ENCODE measurements at places on chromosomes 7 and 10.

GRCh38 chr10:131315344-131315743 is 3.8 kb upstream of the TCERG1L start:
- DNase-seq: no peak

GRCh38 chr10:125679436-125679835 is 3.5 kb downstream of the TEX36 start:
- no peak for DNase-seq

DNA sequence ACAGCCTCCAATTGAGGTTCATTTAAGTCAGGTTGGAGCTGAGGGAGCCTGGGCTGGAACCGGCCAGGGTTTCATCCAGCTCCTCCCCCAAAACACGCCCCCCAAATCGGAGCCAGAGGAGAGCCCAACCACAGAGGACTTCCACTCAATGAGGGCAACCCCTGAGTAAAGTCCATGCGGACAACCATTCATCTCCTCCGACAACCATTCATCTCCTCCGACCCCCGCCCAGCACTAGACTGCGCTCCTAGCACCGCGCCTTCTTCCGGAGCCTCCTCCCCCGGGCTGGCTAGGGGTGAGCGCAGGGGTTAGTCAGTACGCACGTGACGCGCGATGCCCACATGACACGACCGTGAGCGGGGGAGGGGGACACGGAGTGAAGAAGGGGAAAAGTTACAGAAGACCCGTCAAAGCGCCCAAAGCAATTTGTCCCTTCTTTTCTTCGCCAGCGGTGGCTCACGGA is 1.4 kb downstream of the MAGI2 start:
- peak; percentile 85 for DNase-seq

GRCh38 chr7:90892213-90892612 is 296.1 kb downstream of the CDK14 start:
- DNase-seq: no peak

- no peak for DNase-seq
These were observed 16.7 kb downstream of the NOS3 start for GRCh38 chr7:151007469-151007898.

DNA sequence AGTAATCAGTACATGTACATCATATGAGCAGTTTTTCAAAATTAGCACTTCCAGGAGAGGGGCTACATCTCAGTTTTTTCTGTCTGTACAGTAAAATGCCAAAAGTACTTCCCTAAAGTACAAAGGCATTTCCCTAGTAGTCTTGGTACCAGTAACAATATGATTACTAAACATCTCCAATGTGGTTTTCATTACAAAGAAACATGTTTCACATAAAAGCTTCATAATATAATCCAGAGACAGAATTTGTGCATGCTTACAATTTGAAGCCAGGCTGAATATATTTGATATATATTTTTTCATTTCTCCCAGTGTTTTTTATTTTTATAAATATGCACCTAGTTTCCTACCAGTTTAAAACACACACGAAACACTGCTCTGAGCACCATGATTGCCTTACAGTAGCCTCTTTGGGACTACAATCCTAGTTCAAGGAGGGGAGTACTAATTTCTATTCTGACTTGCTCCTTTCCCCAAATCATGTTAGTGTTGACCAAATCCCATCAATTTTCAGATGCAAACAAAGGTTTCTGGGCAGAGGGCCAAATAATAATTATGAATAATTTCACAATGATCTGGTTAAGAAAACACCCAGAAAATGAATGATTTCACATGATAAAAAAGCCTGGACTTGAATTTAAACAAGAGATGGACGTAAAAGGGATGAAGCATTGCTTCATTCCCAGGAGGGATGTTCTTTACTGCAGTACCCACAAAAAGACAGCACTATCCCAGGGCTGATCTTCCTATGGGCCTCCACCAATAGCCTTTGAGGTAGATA is 201.3 kb downstream of the SLC25A13 start:
- DNase-seq: no peak

DNA sequence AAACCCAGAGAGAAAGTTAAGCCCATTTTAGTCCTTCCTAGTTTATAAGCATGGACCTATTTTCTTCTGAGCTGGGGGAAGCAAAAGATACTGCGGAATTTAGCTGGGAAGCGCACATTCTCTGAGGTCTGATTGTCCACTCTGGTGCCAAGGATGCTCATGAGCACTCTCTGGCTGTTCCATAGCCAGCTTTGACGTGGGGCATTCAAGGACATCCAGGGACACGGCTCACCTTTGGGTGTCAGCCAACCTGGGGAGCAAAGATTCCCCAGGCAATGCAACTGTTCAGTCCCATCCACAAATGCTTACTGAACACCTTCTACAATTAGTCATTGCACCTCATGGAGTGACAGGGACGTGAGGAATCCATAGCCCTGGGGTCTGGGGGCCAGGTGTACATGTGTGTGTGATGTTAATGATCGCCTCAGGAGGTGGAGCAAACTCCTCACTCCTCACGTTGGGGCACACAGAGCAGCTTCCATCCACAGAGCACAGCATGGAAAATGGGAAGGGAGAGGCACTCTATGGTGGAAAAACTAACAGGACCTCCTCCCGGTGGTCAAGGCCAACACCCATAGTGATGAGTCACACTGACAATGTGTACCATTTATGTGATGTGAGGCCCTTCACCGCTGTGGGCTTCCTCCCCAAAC is 67.5 kb upstream of the IGFBP3 start:
- DNase-seq: peak; percentile 18

DNA sequence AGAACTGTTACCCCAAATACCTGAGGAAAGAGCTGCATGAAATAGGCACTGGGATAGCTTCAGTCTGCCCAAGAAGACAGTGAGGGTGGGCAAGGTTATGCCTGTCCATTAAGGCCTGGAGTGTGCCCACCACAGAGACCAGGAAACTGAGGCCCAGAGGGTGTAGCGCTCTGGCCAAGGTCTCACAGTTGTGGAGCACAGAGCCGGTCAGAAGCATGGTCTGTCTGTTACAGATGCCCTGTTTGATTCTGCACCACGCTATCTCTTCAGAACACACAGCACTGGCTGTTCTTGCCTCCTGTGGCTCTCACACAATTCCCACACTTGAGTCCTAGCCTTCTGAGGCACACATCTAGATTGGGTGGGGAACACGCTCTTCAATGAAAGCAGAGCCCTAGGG is 261.4 kb downstream of the GRID1 start:
- no peak for DNase-seq

DNA sequence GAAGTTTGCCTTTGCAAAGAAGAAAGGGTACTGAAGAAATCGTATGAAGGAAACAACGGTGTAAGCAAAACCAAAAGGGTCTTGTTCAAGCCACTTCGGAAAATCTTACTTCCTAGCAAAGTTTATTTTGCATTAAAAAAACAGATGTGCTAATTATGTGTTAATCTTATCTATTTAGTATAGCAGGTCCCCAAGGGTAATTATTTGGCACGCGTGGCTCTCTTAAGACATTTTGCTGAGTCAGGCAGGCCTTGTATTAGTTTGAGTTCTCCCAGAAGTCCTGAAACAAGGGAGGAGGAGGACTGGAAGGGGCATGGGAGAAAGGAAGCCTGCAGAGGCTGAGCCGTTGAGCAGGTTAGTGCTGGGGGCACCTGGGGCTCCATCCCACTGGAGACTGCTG is 44.9 kb downstream of the TMEM178B start:
- DNase-seq: no peak

DNA sequence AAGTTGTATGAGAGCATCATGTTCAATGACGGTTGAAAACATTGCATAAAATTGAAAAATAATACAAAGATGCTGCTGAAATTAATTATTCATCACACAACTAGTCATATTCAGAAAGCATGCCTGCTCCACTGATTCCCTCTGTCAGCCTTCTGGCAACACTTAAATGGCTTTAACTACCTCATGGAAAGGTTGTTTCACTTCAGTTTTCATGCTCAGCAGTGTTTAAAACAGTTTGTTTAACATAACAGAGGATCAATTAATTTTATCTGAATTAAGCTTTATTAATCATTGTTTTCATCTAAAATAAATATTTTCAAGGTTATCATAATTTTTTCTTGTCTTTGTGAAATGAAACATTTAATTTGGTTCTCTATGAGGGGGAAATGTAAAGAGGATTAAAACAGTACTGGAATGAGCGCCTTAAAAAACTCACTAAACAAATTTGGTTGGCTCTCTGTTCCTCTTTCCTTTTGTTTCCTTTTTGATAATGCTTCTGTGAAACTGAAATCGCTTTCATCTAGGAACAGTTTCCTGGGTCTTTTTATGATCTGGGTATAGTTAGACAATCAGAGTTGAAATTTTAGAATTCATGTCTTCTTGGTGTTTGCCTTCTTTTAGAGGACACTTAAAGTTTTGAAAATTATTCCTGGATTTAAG is 427.4 kb downstream of the SH2D4B start:
- no peak for DNase-seq

DNA sequence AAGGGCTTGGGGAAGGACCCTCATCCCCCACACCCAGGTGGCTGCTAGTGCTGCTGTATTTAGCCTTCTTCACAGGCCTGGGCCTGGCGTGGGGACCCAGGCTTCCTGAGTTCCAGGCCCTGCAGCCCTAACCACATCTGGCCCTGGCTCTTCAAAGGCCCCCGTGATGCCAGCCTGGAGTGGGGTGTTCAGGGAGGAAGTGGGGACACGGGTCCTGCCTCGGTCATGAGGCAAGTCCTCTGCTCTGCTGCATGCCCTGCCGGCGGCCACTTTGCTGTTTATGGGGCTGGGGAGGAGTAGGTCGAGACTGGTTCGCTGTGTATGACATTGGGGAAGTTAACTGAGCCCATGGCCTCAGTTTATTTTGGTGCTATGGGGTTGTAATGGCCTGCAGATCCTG is 8.5 kb upstream of the AQP1 start:
- DNase-seq: no peak

DNA sequence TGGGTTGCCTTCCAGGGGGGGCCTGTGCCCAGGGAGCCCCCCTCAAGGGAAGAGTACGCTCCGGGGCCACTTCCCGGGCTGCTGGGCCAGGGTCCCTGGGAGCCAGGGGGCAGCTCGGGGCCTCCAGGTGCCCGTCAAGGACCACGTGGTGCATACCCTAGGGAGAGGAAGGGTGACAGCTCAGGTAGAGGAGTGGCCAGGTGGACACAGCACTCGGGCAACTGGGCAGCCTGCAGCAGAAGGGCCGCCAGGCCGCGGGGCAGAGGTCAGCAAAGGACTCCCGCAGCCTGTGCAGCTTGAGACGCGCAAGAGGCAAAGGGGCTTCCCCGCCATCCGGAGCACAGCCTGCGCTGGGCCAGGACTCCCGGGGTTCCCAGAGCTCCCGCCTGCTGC is 26.4 kb downstream of the AP5Z1 start:
- no peak for DNase-seq

- DNase-seq: no peak
These were observed 22.6 kb downstream of the COL1A2 start for GRCh38 chr7:94417306-94417705.

DNA sequence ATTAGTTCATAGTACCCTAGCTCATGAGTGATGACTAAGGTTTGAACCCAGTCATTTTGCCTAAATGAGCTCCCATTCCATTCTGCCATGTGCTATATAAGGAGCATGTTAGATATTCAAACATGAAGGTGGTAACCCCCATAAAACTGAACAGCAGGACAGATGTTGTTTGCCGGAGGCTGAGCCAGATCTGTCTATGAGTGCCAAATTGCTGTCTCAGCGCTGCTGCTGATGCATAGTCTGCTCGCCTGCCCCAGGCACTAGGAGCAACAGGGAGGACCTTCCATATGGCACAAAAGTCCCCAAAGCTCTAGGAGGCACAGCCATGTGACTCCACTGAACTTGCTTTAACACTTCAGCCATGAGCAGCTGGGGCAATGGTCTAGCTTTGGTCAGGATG is 466.0 kb upstream of the GHITM start:
- DNase-seq: no peak

DNA sequence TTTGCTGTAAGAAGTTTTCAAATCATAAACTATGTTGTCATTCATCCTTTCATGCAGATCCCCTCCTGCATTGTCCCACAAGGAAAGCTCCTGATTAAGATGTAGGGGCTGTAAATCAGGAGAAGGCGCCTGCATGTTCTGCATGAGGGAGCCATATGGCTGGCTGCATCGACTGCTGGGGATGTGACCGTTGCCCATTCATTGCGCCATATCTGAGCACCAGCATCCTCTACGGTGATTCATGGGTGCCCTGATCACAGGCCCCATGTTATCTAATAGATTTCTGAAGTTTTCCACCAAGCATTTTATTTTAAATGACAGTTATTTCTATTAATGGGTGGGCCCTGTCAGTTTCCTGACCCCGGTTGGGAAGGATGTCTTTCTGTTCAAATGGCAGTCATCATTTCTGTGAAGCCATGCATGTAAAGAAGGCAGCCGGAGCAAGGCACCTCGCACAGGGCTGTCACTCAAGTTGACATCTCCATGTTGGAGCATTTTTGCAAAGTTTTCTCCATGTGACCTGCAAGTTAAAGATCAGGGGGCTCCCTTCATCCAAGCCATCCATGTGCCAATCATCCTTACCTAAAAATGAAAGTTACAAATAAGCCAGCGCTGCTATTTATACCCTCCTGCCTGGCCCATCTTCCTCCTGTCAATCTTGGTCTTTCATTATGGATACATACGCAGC is 128.8 kb downstream of the TEX36 start:
- no peak for DNase-seq

GRCh38 chr7:38932509-38933168 is 23.6 kb upstream of the VPS41 start:
- DNase-seq: peak; percentile 77

DNA sequence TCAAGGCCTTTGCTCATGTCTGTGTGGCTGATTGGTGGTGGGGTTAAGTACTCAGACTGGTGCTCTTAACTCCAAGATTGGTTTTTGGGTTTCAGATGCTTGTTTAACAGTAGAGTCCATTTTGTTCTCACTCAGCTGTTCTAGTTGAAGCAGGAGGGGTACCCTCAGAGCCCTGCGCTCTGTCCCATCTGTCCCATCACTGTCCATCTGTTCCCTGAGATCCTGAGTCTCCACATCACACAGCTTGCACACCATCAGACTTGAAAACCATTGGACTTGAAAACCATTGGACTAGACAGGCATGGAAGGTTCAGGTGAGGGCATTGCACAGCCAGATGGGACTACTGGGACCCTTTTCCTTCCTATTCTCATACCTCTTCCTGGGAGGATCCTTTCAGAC is 39.3 kb downstream of the TMEM178B start:
- DNase-seq: no peak

- DNase-seq: no peak
These were observed 117.5 kb upstream of the HGF start for GRCh38 chr7:81887098-81888090.

Data from ecto neural progenitor cell (in vitro differentiated cells).